Activated CD4-positive, alpha-beta T cell treated with anti-CD3 and anti-CD28 coated beads, Interleukin-2, amount 50 U/mL, for 4 hours (primary cell): ENCODE measurements at places on chromosomes 5 and 9.

DNA sequence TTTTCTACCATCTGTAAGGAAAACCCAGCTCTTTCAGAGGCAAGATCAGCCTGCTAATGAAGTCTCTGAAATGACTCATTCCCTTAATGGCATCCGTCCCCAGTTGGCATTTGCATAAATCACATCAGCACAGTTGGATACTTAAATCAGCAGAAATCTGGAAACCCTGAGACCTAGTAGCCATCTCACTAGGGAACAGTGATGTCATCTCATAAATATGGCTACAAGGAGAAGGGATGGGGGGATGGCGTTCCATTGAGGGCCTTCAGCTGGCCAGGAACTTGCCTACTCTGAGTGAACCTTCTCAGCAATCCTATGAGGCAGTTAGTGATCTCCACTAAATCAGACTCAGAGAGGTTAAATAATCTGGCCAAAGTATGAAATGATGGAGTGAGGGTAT, 81.8 kb downstream of the CMYA5 start:
- DNase-seq, result no peak

DNA sequence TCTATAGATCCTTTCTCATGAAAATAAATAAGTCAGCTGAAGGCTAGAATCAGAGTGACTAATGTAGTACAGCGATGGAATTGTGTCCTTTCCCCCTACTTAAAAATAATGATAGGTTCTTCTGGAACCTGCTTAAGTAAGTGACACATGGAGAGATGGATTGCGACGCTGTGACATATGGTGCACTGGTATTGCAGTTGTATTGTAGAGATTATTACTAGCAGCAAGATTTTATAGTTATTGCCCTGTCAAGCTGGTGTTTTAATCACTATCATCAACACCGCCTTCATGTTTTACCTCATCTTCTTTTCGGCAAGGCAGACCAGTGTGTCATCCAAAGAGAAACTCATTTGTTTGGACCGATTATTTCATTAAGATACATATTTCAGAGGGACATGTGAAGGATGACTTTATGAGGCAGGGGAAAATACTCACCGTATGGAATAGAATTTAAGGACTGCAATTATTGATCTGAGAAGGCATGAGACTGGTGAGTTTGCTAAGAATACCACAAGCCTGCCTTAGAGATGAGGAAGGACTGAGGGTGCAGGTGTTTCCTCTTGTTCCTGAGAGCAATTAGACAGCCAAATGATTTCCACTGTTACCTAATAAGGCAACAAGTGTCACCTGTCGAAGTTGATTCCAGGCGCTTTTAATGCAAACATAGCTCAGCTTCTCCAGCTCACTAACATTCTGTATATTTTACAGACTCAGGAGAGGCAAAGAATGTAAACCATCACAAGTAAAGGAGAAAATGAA, 1855.5 kb downstream of the MAT2B start:
- no peak for DNase-seq

- DNase-seq, result peak; percentile 44
Measured at GRCh38 chr9:126965541-126966428, 51.2 kb downstream of the RALGPS1 start.

GRCh38 chr5:160082614-160083500, 36.4 kb downstream of the PWWP2A start:
- DNase-seq, result no peak

GRCh38 chr5:174589011-174589410, 135.4 kb upstream of the MSX2 start:
- no peak for DNase-seq

DNA sequence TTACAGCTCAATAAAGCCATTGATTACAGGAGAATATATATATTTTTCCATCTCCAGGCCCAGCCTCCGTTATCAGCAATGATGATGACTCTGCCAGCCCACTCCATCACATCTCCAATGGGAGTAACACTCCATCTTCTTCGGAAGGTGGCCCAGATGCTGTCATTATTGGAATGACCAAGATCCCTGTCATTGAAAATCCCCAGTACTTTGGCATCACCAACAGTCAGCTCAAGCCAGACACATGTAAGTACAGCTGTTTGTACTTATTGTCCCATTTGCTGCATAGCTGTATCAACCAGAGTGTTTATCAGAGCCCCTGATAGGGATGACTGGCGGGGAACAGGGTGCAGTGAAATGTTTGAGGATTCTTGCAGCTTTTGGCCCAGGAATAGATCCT, 197.7 kb downstream of the NTRK2 start:
- no peak for DNase-seq

- DNase-seq, result no peak
Measured at GRCh38 chr9:114450833-114451706, 54.2 kb downstream of the WHRN start.

DNA sequence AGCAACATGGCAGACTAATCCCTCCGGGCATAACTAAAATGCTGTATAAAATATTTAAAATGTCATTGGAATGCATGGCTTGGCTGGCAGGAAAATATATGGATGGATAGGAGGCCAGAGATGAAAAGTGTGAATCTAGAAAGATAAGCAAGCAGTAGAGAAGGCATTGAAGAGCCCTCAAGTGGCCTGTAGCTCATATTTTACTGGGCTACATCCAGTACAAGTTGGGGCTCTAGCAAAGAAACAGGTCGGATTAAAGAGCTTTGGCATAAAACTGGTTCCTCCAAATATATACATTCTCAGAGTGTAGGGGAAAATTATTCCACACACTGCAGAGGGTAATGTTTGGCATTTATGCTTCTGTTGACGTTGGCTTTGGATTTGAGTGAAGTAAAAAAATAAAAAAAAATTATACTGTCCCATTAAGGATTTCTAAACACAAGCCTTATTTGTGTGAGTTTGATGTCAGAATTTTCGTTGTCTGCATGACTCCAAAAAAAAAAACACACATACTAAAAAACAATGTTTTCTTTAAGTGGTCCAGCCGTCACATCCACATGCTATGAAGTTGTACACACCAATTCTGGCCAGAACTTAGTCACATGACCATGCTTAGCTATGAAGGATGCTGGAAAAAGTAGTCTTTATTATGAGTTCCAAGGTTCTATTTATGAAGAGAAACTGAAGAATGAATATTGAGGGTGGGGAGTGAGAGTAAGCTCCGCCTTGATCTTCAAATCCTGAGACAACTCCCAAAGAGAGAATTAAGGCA, 147.0 kb downstream of the TLE1 start:
- no peak for DNase-seq

DNA sequence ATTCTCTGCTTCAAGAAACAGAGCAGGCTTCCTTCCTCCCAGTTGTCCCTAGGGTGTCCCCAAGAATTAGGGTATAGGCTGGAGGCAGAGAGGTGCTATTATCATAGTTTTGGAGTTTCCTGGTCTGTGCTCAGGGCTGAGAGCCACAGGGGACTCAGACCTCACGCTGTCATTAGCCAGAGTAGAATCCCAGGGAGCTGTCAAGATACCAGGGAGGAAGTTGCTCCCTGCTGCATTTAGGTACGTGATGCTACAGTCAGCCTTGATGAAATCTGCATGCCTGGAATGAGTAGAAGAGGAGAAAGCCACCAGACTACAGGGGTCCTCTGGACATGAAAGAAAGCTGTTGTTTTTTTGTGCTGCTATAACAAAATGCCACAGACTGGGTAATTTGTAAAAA, 273.2 kb downstream of the SH3GL2 start:
- DNase-seq, result no peak

DNA sequence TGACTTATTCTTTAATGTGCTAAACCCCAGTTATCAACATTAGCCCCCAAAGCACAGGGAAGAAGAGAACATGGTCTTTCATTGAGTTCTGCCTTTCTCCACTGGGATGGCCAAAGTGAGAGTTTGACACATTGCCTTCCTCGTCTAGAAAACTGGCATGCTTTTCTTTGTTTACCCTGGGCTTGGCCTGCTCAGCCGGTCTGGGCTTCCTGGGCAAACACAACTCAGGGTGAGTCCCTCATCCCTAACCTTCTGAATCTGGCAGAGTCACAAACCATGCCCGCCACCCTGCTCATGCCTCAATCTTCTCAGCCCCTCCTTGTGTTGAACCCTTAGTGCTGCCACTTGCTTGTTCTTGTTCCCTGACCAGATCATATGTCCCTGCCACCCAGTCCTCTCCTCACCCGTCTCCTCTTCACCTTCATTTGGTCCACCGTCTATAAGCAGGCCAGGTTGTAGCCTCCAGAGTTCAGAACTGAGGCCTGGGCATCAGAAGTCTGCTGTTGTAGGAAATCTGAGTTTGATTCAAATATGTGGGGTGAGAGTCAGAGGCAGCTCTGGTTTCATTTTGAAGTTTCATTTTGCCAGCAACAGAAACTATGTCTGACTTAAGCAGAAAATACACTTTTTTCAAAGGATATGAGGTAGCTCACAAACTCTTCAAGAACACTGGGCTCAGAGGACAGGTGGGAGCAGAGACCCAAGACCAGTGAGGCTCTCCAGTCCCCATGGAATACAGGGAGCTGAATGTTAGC, 217.6 kb downstream of the NDUFS4 start:
- DNase-seq, result no peak

DNA sequence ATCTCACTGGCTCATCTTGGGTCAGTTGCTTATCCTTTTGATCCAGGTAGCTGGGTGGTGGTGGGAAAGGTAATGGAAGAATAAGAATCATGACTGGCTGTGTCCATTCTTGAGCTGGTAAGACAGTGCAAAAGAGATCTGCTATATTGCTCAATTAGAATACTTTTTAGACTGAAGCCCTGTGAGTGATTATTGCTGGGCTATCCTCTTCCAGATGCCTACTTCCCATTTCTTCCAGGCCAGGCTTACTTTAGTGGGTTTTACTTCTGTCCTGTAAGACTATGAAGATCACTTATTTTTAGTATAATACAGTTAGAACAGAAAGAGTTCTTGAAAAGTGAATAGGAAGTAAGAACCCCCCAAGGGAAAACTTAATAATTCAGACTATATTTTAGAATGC, 7.2 kb downstream of the MARCHF6 start:
- DNase-seq, result no peak

DNA sequence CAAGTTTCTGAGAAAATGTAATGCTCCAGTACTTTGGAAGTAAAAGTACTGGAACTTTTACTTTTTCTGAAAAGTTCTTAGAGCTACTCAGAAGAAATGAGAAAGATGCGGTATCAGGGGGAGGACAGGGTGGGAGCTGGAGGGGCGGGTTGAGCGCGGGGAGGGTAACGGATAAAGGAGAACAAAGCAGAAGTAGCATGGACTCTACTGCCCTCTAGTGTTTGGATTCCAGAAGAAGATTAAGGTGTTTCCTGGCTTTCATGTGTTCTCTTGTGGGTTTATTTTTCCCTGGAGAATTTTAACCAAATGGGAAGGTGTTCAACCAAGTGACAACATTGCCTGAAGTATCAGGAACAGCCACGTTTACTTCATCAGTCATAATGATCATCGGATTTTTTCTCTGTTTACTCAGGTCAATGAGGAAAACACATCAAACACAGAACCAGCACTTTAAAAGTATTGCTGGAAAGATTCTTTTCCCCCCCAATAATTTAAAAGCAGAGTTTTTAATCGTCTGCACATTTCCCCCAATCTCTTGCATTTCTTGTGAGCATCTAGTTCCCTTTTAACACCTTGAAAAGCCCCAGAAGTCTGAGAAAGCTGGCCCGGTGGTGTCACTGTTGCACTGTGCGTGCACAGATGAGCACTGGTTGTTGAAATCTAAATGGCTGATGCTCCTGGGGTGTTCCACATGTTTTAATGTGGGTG, 190.6 kb downstream of the MPDZ start:
- no peak for DNase-seq

- no peak for DNase-seq
Measured at GRCh38 chr9:100084734-100085133, 14.1 kb downstream of the ERP44 start.

- DNase-seq, result no peak
Measured at GRCh38 chr5:133581918-133582317, 30.4 kb downstream of the FSTL4 start.

DNA sequence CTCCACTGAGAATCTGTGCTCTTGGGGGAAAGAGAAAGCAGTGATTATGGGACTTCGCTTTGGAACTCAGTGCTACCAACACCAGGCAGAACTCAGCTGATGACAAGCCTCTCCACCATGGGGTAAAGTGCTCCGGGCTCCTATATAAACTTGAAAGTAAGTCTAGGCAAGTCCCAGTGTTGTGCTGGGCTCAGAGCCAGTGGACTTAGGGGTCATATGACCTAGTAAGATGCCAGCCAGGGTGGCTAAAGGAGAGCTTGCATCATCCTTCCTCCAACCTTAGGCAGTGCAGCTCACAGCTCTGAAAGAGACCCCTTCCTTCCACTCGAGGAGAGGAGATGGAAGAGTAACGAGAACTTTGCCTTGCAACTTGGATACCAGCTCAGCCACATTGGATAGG, 35.1 kb upstream of the FREM1 start:
- DNase-seq, result no peak

- no peak for DNase-seq
Measured at GRCh38 chr9:21060919-21061561, 16.7 kb downstream of the IFNB1 start.

- DNase-seq, result no peak
Measured at GRCh38 chr9:8879284-8879683, 1079.7 kb upstream of the DMAC1 start.

DNA sequence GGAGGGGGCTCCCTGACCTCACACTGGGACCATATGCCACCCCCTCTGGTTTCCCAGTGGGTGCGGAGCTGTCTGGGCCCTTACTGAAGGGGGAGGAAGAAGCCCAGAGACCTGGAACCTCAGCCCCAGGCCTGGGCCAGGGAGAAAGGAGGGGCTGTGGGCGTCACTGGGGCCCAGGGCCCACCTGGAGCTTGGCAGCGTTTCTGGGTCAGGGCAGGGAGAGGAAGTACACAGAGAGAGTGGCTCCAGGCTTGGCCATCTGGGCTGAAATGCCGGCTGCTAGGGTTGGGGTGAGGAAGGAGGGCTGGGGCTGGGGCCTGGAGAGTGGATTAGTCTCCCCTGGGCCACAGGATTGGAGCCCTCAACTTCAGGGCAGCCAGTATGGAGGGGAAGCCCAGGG, 6.4 kb upstream of the DAB2IP start:
- no peak for DNase-seq

GRCh38 chr9:75239176-75239575, 150.9 kb downstream of the OSTF1 start:
- no peak for DNase-seq
